ENCODE measurements at places on chromosomes 4 and X.

- DNase-seq = no peak
Measured at GRCh38 chr4:94410678-94411206, 41.0 kb upstream of the PDLIM5 start.

DNA sequence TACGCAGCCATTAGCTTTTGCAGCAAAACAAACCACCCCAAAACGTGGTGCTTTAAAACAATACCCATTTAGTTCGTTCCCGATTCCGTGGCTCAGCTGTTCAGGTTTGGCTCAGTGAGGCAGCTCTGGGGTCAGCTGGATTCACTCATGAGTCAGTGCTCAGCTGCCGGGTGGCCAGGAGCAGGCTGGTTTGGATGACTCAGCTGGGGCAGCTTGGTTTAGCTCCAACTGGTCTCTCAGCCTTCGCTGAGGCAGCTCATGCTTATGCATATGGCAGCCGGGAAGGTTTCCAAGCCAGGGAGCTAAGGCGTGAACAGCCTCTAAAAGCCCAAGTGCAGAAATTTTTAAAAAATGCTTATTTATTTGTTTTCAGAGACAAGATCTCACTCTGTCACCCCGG, 13.3 kb upstream of the CD99 start:
- no peak for DNase-seq

DNA sequence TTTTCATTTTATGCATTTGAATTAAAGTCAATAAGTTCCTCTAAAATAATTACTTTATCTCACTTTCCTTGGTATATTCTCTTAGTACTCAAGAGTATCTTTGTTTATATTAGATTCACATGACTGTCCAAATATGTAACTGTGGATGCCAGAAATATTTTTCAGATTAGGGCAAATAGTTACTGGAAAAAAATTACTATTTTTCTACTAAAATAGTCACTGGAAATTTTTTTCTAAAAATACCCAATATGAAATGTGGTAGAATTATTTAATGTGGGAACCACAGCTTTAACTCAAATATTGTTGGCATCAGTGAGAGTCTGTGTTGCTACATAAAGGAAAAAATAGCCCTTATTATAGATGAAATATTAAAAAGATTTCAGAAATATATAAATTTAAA, 70.4 kb upstream of the NMU start:
- no peak for DNase-seq

GRCh38 chr4:38452009-38452408, 212.0 kb upstream of the KLF3 start:
- DNase-seq = no peak

DNA sequence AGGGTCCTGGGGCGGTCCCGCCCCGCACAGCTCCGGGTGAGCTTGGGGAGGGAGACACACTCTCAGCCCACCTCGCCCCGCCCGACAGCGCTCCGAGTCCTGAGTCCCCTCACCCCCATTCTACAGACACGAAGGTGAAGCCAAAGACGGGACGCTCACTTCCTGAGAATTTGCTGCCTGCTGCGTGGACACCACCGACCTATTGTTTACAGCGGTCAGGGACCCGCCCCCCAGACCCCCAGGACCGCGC, 796 bp upstream of the ZNF141 start:
- no peak for DNase-seq

GRCh38 chr4:161356351-161356750, 807.4 kb downstream of the FSTL5 start:
- no peak for DNase-seq

GRCh38 chr4:140308366-140309123, 64.9 kb upstream of the SCOC start:
- no peak for DNase-seq

DNA sequence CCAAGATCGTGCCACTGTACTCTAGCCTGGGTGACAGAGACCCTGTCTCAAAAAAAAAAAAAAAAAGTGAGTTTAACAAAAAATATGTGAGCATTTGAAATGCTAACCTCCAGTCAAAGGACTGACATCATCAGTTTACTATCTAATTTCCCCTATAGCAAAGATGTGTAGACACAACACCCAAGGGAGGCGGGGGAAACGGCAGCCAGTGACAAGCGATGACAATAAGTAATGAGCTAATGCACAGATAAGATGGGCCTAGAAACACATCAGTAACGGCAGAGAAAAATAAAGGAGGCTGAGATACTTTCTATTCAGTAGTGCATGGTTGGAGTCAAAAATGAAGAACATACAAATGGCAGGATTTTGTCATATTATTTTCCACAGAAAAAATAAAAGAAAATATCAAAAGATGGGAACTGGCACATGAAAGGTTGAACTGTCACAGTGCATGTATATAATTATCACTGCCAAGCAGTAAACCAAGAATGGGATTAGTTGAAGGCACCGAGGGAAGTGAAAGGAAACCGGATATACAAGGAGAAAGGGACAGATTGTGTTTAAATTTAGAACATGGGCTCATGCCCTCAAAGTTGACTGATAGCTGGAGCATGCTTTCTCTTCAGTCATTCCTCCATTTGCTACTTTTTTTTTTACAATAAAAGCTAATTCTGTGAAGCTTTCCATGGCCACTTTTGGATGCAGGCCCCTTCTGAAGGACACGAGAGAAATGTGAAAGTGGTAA, 41.8 kb downstream of the IGFBP7 start:
- no peak for DNase-seq

GRCh38 chr4:108431986-108432385, 188.4 kb upstream of the RPL34 start:
- DNase-seq = no peak

GRCh38 chrX:22650691-22651090, 349.1 kb upstream of the DDX53 start:
- no peak for DNase-seq

- DNase-seq = peak; percentile 13
Measured at GRCh38 chrX:150478496-150479492, 89.6 kb upstream of the MTM1 start.

DNA sequence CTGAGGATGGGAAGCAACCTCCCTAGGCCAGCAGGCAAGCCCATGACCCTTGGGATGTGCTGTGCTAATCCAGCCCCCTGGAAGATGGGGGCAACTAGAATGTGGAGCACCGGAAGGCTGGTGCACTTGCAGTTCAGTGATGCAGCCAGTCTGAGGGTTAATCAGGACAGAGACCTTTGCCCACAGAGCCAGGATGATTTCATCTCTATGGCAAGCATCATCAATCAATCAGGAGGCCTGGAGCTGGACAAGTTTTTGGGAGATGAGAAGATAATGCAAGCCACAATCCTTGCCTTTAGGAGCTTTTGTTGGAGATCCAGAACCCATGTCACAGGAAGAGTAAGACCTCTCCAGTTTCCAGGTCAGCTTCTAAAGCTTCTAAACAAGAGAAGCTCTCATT, 15.4 kb upstream of the MSN start:
- DNase-seq = no peak

DNA sequence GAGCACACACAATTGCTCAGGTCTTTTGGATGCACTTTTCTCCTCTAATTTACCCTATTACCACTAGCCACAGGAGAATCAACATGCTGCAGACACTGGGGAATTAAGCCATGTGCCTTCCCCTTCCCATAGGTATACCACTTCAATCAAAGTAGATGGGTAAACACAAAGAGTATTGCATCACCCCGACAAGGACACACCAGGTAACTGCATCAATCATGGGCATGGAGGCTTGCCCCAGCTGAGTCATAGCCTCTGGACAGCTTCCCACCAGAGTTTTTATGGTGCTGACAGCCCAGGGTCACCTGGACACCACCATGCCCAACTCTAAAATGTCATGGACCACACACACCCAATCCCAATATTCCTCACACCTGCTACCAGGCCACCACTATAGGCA, 197.2 kb upstream of the AR start:
- DNase-seq = no peak

- no peak for DNase-seq
Measured at GRCh38 chr4:187183346-187183745, 459.7 kb upstream of the FAT1 start.

DNA sequence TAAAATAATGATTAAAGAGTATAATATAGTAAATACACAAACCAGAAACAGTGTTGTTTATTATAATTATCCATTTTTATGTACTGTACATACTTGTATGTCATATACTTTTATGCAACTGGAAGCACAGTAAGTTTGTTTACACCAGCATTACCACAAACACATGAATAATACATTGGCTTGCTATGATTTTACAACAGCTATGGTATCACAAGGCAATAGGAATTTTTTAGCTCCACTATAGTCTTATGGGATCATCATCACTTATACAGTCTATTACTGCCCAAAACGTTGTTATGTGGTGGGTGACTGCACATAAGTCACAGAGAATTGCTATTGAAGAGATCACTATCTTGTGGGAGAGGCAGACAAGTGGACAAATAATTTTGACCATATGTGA, 1.8 kb upstream of the PF4V1 start:
- DNase-seq = no peak

DNA sequence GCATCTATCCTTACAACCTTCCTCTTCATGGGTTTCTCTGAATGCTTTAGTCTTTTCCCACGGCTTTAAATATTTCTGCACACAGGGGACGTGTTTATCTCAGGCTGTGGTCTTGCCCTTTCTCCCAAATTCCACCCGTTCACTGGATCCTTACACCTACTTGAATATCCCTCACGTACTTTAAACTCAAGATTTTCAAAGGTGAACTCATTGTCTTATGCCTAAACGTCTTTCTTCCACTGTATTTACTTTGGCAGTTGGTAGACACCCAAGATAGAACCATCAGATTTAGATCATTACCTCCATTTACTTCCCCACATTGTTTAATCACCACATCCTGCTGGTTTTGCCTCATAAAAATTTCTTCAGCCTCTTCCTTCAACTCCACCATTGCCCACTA, 269.2 kb downstream of the CBLL2 start:
- no peak for DNase-seq

GRCh38 chr4:112288455-112288854, 2.8 kb upstream of the TIFA start:
- DNase-seq = no peak

DNA sequence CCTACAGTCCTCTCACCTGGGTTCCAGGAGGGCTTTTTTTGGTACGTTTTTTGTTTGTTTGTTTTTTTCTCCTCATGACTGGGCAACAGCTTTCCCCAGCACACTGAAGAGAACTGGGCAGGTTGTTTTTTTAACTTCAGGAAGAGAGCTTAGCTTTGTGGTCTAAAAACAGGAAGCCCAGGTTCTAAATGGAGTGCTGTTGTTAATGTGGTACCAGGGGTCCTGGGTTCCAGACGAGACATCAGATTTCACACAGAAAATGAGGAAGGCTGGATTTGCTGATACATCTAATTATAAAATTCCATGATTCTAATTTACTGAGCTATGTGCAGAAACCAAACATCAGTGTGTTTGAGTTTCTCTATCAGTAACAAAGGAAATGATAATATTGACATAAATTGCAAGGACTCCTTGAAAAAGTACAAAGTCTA, 4.2 kb downstream of the MYOZ2 start:
- DNase-seq = no peak

- no peak for DNase-seq
Measured at GRCh38 chr4:7981738-7982394, 42.2 kb upstream of the AFAP1 start.

GRCh38 chrX:96776966-96777365, 92.3 kb downstream of the DIAPH2 start:
- DNase-seq = no peak

DNA sequence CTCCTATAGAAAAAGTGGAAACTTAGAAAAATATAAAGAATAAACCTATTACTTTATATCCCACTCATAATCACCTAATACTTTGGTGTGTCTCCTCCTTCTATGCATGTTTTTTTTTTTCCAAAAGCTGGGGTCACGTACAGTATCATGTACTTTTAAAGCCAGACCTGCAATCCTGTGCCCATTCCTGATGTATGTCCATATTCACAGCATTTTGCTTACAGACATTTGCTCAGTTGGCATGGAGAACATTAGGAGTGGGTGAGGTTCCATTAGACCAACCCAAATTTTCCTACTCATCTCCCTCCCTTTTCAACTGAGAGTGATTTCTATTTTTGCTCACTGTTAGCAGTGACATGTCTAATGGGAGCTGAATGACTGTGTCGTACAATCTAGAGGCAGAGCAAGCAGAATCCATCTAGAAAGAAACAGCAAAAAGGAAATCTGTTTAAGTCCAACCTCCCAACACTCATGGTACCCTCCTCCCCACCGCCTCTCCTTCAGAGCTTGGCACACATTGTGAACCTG, 195.6 kb upstream of the KLF3 start:
- no peak for DNase-seq

- DNase-seq = no peak
Measured at GRCh38 chr4:183637461-183637860, 21.5 kb downstream of the RWDD4 start.

DNA sequence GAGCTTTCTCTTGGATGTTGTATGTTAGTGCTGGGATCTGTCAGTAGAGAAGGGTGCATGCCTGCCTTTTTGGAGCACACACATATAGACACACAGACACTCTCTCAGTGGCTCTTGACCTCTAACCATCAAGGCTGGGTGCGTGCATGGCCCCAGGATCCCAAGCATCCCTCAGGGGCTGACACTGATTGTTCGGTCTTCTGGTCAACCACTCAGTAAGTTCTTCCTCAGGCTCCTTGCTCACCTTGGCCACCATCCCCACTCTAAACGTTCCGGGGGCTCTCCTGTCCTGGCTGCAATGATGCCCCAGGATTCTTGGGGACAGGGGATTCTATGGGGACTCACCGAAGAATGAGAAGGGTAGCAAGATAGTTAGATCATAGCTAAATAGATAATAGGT, 179.6 kb downstream of the SHOX start:
- no peak for DNase-seq

DNA sequence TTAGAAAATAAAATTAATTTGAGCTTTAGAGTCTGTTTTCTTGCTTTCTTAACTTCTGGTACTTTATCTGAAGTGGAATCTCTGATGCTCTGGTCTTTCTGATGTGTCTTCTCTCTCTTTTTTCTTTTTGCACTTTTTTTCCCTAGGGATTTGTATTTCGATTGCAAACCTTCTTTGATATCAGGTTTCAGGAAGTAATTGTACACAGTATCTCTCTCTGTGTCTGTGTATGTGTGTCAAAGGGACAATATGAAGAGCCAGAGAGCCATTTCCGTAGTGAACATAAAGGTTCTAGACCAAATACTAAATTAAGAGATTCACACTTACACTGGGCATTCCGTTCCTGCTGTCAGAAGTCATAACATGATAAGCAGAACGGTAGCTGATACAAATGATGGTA, 325.0 kb downstream of the PCDH7 start:
- DNase-seq = no peak

DNA sequence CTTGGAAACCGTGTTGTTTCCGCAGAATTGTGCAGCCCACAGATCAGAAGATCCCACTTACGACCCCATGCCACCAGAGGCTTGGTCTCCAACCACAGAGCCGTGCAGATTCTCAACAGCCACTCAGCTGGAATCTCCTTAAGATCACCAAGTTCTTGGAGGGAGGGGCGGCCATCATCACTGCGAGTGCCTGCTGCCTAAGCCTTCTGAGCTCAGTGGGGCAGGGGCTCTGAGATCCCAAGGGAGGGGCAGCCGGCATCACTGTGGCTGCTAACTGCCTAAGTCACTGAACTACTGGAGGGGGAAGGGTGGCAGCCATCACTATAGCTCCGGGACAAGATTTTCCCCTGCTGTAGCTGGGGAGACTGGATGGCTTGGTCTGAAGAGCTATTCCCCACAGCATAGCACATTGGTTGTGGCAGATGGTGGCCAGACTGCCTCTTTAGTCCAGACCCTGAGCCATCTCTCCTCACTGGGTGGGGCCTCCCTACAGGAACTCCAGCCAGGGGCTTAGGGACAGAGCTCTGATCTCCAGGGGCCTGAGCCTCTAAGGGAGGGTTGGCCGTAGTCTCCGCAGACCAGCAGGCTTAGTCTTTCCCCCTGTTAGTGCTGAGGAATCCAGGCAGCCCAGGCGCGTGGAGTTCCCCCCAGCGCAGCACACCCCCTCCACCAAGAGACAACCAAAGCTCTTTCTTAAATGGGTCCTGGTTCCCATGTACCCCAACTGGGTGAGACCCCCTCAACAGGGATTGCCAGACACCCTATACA, 1483.9 kb downstream of the ADGRL3 start:
- no peak for DNase-seq
